GM04504 (cell line): ENCODE measurements at places on chromosomes 13 and 19.

GRCh38 chr13:35349052-35349451 is 127.4 kb downstream of the MAB21L1 start:
- DNase-seq = no peak

GRCh38 chr13:30352121-30352520 is 44.8 kb upstream of the KATNAL1 start:
- DNase-seq = no peak

GRCh38 chr19:31675193-31675913 is 326.1 kb upstream of the TSHZ3 start:
- DNase-seq = no peak

DNA sequence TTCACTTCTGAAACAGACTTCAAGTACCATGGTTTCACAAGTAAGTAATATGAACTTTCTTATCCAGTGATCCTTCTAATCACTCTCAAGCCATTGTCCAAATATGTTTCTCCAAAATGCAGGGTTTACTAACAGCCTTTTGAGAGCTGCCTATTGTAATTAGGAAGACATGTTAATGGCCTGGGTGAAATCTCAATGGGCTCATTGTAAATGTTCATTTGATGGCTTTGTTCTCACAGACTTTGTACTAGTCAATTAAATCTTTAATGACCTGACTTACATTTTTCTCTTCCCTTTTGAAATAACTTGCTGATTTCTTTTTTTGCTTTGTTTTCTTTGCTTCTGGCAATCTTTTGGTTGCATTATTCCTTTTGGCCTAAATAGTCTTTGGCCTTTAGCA is 444.8 kb downstream of the LIG4 start:
- no peak for DNase-seq

GRCh38 chr13:36193151-36193855 is 21.1 kb downstream of the SOHLH2 start:
- no peak for DNase-seq

DNA sequence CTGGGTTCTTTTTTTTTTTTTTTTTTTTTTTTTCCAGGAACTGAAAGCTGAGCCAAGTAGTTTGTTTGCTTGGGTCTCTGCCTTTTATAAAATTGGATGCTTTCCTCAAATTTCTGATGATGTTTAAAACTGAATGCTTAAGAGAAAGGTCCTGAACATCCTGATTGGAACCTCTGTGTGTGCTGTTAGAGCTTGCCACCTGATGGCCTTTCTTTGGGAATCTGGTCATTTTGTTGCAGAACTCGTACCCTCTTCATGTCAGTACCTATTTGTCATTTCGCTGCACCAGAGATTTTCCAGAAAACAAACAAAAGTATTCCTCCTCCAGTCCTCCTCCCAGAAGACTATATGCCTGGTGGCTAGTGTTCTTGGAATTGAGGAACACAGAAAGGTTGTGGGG is 81.2 kb upstream of the KLF12 start:
- no peak for DNase-seq

GRCh38 chr19:535017-535835 is 3.7 kb downstream of the CDC34 start:
- no peak for DNase-seq

DNA sequence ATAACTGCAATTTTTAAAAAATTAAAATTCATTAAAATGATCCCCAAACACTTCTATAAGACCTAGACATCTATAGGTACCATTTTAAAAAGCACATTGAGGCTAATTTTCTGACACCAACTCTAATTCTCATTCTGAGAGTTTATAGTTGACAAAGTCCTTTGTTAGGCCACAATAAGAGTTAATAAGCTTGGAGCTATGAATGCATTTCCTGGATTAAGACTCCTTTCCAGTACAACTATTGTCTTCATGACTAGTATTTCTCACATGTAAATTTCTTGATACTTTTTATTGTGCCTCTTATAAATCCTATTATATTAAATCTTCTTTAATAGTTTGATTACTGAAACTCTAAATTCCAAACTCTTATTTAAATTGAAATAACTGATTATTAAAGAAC is 340.8 kb downstream of the KLF12 start:
- DNase-seq = no peak

- DNase-seq = peak; percentile 82
Observed at GRCh38 chr19:54035215-54036178, 28.2 kb downstream of the VSTM1 start.

DNA sequence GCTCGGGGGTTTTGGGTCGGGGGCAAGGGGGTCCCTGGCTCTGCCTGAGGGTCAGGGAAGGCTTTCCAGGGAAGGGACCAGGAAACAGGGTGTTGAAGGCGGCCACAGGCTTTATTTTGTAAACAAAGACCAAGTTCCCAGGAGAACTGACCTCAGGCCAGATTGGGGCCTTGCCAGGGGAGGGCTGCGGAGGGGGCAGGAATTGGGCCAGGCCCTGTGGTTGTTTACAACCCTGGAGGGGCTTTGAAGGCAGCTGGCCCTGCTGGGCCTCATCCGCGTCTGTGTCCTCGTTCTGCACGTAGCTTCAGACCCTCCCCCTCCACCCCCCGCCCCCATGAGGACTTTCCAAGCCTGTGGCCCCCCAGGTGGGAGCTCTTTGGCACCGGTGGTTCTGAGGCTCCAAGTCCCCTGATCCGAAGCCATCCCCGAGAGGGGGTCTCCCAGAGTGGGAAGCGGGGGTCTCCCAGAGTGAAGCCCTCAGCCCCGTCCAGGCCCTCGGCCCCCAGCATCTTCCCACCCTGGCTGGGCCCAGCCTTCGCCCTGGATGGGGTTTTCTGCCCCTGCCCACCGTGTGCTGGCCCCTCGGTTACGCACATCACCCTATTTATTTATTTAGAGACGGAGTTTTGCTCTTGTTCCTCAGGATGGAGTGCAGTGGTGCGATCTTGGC is 13.5 kb upstream of the BSG start:
- no peak for DNase-seq

- no peak for DNase-seq
Observed at GRCh38 chr13:50910485-50910805, 854 bp downstream of the RNASEH2B start.

DNA sequence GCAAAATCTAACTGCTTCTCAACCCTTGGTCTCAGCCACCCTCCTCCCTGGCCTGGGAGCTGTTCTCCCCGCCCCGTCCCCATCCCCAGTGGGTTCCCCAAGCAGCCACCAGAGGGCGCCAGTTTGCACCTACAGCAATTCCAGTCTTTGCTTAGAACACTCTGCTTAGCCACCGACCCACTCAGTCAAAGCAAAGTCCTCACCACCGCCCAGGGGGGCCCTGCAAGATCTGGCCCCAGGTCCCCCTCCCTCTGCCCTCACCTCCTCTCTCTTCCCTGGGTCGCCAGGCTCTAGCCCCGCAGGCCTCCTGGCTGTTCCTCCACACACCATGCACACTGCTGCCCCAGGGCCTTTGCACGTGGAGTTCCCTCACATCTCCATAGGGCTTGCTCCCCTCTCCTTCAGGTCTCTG is 12.4 kb downstream of the TMEM143 start:
- DNase-seq = no peak

- DNase-seq = peak; percentile 93
Observed at GRCh38 chr13:80048802-80049201, 292.1 kb downstream of the SPRY2 start.

DNA sequence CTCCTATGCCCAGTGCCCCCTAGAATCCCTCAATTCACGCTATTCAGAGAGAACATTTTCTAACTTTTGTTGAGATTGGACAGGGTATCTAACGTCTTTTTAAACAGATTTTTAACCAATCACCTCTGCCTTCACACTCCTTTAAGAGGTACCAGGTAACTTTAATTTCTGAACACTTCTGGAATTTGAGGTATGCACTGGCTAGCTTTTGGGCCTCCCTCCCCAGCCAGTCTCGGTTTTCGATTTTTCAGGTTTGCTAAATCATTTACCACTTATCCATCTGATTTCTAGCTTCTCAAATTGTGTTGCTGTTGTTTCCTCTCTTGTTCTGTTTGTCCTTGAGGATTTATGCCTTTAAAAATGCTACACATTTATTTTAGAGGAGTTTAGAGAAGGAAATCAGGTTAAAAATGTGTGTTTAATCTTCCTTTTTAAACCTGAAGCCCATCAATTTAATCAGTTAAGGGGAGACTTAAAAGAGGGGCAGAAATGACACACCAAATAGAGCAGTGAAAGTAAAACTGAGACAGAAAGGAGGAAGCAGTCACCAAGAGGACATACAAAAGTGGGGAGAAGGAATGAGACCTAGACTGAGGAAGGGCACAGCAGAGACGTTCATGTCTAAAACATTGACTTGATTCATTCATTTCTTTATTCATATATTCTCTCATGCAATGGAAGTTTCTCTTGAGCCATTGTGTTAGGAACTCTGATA is 139.6 kb upstream of the HTR2A start:
- DNase-seq = no peak
